ENCODE measurements at places on chromosomes 5 and 9. TPM values are rescaled to one million over a fixed set of nuclear protein-coding genes. Genes with fewer than 3 reads are reported as not detected.

DNA sequence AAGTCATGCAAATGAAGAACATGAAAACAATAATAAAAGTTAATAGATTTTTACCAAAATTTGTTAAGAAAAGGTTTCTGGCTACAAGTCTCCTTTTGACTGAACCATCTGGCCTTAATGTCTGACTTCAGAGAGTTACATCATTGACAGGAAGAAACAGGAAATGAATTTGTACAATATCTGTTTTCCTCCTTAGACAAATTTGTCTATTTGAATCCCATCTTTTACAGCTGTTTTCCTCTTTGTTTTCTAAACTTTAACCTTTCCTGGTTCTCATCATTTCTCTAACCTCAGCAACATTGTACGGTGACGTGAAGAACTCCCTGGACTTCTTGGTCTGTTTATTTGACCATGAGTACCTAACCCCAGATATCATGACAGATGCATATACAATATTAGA, 567.5 kb upstream of the RIOK2 start:
- no peak for DNase-seq
- H3K4me3 ChIP-seq, result no peak overlapping the region
- H3K4me1 ChIP-seq, result no peaks in the 10 kb centered on the region
- no peaks in the 10 kb centered on the region for H3K36me3 ChIP-seq
- no peaks in the 10 kb centered on the region for H3K27me3 ChIP-seq

DNA sequence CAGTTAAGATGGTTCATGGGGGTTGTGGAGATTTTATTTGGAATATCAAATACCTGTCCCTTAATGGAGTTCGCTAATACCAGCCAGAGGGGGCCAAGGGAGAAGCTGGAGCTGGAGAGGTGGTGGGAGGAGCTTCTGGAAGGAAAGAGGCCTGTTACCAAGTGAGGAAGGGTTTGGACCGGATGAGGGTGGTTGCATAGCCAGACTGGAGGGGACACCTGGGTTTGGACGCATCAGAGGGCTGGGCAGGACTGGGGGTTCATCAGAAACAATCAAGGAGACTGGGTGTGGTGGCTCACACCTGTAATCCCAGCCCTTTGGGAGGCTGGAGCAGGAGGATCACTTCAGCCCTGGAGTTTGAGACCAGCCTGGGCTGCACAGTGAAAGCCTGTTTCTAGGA, 111.8 kb upstream of the IER5L start:
- peaks cover 4% of the 10 kb centered on the region for H3K27me3 ChIP-seq
- no peak overlapping the region for H3K4me3 ChIP-seq

DNA sequence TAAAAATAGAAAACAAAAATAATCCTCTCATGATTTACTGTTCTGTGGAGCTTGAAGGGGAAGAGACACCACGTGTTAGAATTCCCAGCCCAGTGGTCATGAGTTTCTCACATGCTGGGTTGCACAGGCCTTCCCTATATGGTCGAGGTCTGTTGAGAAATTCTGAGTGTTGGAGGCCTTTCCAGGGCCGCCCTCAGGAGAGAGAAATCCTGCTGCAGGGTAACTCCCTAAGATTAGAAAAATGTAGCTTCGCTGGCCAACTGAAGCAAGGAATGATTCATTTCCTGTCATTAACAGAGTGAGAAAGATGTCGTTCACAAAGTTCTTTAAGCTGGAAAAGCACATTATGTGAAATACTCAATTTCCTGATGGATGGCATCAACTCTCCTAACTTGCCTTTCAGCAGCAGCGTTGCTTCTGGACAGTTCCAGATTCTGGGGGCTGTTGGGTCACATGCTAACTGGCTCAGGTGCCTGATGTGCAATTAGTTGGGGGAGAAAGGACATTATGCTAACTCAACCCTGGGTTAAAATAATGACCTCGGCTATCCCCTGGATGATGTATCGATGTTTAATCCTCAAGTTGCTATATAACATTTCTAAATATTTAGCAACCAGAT, 104.8 kb upstream of the CD180 start:
- no peak overlapping the region for H3K4me3 ChIP-seq
- H3K4me1 ChIP-seq, result peaks cover 3% of the 10 kb centered on the region
- no peaks in the 10 kb centered on the region for H3K36me3 ChIP-seq
- no peak for DNase-seq

The BTNL8 gene
- total RNA-seq, result not detected

The LMX1B gene
- total RNA-seq, result not detected

GRCh38 chr5:6488021-6488420, 39.4 kb downstream of the UBE2QL1 start:
- H3K36me3 ChIP-seq, result no peaks in the 10 kb centered on the region
- peaks cover 9% of the 10 kb centered on the region for H3K27me3 ChIP-seq
- no peak for DNase-seq
- H3K27ac ChIP-seq, result no peak overlapping the region
- peaks cover 10% of the 10 kb centered on the region for H3K4me1 ChIP-seq

Measured in activated naive CD8-positive, alpha-beta T cell treated with anti-CD3 and anti-CD28 coated beads, Interleukin-2, amount 10 ng/mL, durations not matched to agents 7 days and 5 days (primary cell).